SHP77 treated with DMSO at 0.1 percent for 48 hours (cell line): ENCODE measurements at places on chromosomes 1 and 21.
A peak's percentile ranks its signal among the peaks of the same experiment; 100 is the strongest.

DNA sequence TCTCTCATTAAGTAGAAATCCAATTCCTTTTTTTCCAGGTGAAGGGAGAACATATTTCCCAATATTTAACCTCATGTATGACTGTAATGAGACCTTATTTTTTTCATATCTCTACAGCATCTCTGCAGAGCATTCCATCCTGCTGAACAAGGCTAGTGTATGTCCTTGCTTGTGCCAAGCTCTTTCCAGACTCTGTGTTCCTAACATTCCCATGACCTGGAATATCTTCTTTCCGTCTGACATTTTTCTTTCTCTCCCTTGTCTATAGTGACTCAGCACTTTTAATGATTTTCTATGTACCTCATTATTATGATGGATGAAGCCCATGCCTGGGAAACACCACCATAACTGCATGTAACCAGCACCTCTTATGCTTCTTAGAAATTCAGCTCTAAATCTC is 278.3 kb upstream of the NRIP1 start:
- DNase-seq: no peak

GRCh38 chr1:108646265-108646647 is 14.6 kb downstream of the HENMT1 start:
- no peak for DNase-seq

DNA sequence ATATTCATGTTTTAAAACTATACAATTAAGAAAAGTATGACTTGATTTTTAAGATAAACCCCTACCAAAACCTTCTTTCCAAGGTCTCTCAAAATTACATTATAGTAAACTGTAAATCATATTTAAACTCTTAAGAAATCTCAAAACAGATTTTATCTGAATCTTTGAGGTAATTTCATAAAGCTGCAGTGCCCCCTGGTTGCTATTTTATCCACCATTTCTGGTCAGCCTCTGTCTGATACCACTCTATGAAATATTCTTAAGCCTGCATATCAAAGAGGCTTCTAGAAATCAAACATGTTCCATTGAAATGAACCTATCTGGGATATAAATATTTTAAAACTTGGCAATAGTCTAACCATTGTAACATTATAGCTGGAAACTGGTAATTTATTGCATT is 317.3 kb downstream of the COL11A1 start:
- no peak for DNase-seq

DNA sequence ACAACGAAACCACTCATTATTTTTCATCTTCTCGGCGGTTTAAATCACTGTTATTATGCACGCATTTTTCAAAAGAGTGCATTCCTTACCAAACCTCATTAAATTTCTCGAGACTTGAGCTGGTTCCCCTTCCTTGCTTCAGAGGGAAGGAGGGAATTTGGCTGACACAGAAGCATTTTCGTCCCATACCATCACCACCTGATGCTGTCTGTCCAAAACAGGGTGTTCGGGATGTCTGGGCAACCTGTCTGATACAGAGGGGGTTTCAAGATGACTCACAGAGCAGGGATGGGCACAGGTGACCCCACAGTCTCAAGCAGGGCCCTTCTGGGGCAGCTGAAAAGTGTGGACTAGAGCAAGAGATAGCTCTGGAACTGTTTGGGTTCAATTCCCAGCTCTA is 12.3 kb upstream of the RCC2 start:
- DNase-seq: no peak

DNA sequence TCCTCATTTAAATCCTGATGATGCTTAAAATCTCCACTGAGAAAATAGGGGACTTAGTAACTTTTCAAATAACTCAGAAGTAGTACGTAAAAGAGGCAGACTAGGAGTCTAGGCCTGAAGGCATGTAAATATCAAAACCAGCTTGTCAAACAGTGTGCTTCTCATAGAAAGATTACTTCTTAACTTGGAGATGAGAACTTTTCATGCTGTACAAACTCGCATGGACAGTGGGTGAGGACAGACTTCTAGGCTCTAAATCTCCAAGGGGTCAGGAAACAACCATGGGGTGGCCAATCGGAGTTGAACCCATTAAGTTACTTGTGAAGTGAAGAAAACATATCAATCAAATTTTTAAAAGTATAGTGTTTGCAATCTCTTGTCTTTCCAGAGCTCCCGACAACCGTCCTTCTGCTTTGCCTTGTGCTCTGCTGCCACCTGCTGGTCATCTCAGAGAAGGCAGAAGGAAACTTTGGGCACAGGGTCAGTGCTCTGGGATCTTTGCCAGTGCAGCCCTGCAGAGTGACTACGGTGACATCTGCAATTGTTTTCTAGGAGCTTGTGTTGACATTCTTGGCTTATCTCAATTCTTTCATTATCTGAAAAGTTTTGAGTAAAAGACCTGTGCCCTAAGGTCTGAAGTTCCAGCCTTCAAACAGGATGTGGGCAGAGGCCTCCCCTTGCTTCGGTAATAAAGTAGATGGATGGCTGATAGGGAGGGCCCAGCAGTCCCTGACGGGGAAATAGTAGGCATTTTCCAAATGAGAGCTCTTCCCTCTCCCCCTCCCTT is 105.1 kb upstream of the PDE4B start:
- DNase-seq: peak; percentile 49

GRCh38 chr1:18682375-18682774 is 51.7 kb downstream of the PAX7 start:
- DNase-seq: no peak

DNA sequence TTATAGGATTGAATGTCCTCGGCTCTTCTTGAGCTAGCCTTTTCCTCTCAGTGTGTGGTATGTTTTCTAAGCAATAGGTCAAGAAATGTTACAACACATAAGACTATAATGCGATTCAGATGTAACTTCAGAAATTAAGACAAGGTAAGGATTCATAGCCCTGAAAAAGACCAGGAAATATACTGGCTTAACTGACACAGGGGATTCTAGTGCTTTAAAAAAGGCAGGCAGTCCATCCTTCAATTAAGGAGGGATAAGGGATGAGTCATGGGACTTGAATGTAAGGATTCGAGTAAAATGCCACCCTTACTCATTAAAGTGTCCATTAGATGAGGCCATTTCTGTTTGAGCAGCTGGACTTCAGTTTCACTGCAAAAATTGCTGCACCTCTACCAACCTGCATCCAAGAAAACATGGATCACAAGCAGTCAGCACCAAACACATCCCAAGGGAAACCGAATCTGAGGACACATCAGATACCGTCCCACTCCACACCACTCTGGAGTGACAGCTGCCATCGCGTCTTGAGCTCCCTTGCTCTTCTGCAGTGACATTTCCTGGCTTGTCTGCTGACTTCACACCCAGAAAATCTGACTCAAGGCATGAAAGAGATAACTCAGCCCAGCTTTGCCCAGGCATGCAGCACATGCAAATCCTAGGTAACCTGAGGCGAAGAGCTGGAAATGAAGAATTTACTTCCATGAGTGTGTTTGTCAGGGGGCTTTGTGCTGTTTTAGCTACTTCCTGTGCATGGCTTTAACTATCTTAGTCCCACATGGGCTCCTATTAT is 37.8 kb downstream of the NGF start:
- no peak for DNase-seq

DNA sequence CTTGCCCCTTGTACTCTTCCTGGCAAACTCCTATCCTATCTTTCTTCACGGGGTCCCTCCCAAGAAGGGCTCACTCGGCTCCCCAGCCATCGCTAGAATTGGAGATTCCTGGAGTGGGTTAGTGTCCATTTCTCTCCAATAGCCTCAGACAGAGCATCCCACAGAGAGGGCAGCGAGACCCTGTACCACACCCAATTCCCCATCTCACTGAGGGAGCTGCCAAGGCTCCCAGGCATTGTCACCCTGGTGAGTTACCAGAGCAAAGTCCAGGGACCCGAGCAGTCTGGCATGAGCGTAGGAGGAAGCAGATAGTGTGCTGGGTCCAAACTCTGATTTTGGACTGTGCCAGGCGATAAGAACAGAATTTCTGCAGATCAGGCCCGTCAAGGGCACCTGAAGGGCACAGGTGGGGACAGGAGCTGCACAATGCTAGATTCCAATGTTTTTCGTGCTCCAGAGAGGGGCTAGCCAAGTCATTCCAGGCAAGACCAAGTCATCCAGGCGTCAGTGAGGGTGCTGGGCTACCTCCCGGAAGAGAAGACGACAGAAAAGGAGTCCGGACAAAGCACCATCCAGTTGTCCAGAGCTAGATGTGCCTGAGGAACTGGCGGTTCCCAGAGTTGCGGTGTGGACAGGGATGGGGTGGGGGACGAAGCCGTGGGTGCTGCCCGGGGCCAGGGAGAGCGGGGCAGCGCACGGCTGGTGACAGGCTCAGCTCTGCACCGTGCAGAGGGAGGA is 15.3 kb downstream of the AKR7A3 start:
- DNase-seq: no peak

DNA sequence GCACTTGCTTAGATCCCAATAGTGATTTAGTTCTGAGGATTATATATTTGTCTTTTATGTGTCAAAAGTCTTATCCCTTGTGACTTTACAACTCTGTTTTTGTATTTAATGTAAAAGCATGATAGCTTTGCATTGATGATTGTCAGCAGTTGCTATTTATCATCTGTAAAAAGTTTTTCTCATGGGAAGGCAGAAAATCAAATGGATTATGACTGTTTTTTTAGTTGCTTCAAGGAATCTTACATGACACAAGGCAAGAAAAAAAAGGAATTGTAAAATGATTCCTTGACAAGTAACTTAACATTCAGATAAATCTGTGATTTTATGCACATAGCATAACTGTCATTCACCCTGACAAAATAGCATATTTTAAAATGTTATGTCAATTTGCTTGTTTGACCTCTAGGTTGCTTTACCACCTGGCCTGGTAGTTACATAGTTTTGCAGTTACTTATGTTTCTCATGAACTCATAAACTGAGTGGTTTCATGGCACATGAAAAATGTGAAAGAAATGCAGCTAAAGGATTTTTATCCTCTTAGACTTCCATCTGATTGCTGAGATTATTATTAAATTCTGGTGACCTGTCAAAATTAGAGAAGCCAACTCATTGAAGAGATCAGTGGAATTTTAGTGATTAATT is 622.6 kb downstream of the ADGRL2 start:
- DNase-seq: no peak

GRCh38 chr1:89277725-89278124 is 5.1 kb upstream of the GBP5 start:
- DNase-seq: no peak

GRCh38 chr1:35431173-35431599 is 126.0 kb downstream of the KIAA0319L start:
- DNase-seq: no peak

DNA sequence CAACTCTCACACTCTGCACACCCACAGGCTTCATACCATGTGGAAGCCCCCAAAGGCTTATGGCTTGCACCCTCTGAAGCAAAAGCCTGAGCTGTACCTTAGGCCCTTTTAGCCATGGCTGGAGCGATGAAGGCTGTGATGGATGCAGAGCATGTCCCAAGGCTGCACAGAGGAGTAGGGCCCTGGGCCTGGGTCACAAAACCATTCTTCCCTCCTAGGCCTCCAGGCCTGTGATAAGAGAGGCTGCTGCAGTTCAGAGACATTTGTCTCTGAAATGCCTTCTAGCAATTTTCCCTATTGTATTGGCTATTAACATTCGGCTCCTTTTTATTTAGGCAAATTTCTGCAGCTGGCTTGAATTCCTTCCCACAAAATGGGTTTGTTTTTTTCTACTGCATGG is 1707.7 kb downstream of the MRPL39 start:
- DNase-seq: no peak

DNA sequence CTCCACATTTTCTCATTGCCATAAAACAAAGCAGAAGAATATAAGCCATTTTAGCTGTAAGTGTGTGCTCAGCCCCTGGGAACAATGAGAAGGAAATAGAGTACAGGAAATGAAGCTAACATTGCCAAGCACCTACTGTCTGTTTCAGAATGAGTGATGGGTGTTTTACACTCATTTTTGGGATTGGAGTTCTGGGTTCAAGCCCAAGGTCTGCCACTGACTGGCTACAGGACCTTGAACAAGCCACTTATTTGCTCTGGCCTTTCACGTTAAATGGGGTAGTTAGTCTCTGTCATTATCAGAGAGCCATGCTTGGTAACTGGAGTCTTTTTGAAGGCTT is 80.7 kb upstream of the KAZN start:
- no peak for DNase-seq

DNA sequence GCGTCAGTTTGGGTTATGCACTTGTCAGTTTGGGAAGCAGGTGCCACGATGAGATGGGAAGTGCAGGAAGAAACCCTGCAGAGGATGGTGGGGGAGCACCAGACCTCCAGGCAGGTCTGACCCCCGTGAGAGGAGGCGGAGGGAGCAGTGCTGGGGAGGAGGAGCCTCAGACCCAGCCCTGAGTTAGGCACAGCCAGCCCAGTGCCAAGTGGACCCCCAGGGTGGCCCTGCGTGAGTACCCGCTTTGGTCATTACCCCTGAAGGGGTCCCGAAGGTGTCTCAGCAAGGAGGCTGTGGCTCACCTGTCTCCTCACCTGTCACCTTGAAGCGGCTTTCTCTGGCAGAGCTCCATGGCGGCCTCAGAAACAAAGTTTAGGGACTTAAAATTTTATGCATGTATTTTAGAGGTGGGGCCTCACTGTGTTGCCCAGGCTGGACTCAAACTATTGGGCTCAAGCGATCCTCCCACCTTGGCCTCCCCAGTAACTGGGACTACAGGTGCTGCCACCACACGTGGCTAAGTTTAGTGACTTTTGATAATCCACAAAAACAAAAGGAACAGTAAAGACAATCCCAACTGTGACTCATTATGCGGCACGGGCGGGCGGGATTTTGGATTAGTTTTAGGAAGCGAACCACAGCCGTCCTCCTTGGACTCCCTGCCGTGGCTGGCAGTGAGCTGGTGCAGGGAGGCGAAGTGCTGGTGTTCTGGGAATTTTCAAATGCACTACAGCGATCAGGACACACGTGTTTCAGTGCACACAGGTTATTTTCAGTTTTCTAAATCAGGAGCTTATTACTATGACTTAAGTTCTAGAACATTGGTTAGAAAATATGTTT is 4.7 kb downstream of the AGPAT3 start:
- no peak for DNase-seq

- DNase-seq: no peak
Observed at GRCh38 chr1:8349961-8350360, 32.0 kb downstream of the SLC45A1 start.

GRCh38 chr1:26361605-26362122 is 7.7 kb upstream of the CRYBG2 start:
- no peak for DNase-seq

DNA sequence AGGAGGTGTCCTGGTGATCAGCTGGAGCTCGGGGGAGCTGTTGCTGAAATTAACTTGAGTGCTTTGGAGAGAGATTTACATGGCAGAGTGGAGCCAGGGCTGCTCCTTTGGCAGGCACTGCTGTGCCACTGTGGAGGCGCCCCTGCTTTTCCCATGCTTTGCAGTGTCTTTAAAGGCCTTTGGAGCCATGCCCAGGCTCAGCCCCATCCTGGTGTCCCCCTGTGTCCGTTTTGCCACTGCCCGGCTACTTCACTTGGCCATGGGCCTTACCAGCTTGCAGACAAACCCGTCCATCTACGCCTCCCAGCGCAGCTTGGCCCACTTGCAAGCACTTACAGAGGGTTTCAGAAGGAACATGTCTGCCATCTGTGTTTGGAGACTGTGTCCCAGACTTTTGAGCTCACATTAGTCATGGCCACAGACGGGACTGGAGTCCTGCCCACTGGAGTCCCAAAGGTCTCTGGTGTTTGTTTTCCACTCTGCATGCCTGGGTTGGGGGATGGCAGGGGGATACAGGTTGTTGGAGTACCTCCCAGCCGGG is 18.2 kb upstream of the LAMTOR5 start:
- DNase-seq: no peak
